Dermis blood vessel endothelial cell (primary cell): ENCODE measurements at places on chromosomes 13 and 19.
A peak's percentile ranks its signal among the peaks of the same experiment; 100 is the strongest.

DNA sequence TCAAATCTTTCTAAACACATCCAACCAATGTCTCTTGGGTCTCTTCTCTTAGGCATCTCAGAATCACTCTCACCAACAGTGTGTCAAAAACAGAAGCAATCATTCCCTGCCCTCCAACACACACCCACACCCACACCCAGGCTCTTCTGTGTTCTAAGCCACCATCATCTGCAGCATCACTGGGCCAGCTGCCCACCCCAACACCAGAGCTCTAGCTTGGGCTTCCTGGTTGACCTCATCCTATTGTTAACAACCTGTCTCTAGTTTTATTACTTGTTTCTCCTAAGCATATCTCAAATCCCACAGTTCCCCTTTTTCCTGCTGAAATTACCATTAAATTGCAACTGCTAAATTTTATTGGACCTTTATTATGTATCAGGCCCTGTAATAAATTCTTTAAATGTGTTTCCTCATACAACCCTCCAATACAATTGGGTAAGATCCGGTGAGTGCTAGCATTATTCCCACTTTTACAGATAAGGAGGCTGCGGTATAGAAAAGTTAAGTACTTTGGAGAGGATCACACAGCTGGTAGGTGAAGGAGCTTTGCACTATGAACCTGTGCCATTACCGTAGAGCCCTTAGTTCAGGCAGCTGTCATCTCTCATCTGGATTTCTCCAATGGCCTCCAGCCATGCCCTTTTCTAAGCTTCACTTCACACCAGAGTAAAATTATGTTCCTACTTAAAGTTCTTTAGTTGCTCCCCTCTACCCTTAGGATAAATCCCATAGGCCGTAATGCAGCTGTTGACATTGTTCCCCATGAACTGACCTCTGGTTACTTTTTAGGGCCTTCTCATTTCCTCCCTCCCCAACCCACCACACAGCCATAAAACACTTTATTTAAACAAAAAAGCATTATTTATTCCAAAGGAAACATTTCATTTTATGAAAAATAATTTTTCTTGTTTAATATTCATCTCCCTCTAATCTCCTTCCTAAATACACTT lies 227.7 kb downstream of the B3GLCT start:
- DNase-seq: peak; percentile 59

- no peak for DNase-seq
These were observed 371.3 kb downstream of the COG6 start for GRCh38 chr13:40026741-40027140.

DNA sequence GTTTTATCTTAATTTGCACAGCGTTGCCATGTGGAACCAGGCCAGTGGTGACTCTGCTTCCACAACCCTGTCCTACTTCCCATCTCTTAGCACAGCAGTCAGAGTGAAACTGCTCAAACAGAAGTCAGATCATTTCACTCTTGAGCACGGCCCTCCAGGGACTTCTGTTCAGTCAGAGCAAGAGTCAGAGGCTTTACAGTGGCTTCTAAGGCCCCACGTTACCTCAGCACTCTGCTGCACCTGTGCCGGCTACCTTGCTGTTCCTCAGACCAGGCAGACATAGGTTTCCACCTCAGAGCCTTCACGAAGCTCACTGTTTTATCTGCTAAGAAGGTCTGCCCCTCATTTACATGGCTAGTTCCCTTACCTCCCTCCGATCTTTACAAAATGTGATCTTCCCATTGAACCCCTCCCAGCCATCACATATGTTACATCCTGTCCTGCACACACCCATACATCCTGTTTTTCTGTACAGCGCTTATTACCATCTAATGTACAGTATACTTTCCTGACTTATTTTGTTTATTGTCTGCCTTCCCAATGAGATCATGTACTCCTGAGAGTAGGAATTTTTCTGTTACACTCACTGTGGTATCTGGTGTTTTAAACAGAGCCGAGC lies 41.6 kb downstream of the TM9SF2 start:
- DNase-seq: peak; percentile 45

DNA sequence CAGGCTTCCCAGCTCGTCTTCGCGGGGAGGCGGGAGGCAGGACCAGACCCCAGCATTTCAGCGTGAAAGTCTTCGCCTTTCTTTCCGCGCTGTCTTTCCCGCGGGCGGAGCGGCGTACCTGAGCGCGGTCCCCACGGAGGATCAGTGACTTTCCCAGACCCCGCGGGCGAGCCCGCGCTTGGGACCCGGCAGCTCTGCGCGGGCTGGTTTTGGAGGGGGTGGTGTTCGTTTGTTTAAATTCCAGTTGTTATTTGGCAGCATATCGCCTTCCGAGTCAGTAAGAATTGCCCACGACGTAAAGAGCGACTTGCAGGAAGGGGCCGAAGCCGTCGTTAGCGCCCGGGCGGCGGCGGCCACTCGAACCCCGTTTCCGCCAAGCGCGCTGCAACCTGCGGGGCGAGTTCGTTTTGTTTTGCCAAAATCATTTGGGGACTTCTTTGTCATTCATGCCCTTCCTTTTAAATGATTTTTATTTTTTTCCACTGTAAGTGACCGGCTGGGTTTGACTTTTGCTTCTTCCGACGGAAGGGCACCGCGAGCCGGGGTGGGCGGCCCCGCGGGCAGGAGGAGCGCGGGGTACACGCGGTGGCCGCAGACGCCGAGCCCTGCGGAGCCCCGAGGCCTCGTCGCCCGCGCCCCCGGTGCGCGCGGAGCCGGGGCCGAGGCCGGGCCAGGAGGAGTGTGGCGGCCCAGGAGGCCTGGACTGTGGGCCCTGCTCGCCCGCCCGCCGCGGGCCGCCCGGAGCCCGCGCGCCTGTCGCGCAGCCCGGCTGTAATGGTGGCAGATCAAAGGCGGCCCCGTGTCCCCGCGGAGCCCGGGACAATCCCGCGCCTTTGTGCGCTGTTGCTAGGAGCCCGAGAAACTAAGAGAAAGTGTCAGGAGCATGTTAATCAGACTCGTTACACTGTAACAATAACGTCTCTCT lies 75.9 kb downstream of the ZIC5 start:
- DNase-seq: peak; percentile 9

DNA sequence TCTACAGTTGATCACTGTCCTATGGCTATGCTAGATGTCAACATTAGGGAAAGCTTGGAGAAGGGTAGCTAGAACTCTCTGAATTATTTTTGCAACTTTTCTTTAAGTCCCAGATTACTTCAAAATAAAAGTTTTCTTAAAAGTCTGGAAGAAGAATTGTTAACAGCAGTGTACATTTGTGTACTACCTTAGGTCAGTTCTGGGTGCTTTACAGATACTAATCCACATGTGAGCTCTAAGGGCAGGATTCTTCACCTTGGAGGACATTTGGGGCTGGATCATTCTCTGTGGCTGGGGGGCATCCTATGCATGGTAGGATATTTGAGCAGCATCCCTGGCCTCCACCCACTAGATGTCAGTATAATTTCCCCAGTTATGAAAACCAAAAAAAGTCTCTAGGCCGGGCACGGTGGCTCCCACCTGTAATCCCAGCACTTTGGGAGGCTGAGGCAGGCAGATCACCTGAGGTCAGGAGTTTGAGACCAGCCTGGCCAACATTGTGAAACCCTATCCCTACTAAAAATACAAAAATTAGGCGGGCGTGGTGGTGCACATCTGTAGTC lies 2.8 kb downstream of the BRME1 start:
- DNase-seq: peak; percentile 54

GRCh38 chr19:49774969-49775368 lies 8.2 kb downstream of the AP2A1 start:
- no peak for DNase-seq

DNA sequence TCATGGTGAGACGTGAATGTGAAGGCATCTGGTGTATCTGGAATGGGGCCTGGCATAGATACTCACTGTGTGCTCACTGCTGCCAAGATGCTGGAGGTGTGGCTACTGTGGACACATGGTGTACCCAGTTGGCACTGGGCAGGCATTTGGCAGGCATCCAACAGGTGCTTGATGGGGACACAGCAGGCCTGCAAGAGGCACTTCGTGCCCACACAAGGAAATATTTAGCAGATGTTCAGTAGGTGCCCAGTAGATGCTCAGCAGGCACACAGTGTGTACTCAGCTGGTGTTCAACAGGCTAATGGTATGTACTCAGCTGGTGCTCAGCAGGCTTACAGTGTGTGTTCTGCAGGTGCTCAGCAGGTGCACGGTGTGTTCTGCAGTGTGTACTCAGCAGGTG lies 14.2 kb downstream of the CRTC1 start:
- no peak for DNase-seq

DNA sequence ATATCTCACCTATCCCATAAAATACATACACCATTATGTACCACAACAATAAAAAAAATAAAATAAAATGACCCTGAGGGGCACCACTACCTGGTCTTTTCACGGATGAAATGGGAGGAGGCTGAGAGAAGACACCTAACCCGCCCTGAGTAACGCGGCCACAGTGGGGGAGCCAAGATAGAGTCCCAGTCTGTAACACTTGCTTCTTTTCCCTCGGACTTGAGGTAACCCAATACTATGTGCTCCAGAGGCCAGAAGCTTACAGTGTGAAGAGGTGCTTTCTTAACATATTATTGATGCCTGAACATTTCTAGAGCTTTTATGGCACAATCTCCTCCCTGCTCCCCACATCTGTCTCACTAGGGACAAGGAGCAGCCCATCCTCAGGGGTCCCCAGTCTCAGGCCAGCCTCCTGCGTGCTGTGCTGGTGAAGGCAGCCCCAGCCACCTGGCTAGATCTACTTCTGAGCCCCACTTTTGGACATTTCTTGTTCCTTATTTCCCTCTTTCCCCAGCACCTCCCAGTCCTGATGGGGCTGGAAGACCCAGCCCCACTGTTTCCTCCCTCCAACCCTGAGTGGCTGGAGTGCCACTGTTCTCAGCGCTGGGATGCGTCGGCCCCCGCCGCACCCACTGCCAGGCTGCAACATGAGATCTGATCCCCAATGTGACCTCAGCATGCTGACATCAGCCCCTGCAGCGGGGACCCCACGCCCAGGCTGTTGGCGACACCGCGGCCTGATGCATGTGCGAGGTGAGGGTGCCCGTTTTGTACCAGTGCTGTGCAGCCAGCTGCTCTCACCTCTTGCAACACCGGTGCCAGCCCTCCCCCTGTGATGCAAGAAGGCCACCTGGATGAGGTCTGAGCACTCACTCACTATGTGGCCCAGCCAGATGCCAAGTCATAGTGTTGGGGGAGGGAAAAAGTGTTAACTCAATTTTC lies 143.3 kb downstream of the DCLK1 start:
- no peak for DNase-seq

DNA sequence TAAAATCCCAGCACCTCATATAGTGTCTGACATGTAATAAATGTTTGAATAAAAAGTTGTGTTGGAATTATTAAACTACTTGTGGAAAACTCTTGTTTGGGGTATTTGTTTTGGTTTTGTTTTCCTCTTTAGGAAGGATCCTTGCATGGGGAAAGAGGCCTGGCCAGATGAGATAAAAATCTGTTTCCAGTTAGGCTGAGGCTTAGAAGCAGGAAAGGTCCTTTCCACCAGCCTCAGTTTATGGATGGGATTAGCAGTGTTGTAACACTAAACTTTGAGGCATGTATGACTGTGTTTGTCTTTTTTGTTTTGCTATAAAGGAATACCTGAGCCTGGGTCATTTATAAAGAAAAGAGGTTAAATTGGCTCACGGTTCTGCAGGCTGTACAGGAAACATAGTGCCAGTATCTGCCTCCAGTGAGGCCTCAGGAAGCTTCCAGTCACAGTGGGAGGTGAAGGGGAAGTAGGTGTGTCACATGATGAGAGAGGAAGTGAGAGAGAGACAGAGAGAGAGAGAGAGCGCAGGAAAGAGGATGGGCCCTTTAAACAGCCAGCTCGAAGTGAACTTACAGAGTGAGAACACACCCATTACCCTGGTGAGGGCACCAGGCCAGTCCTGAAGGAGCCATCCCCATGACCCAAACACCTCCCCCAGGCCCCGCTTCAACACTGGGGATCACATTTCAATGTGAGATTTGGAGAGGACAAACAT lies 21.6 kb downstream of the SPATA13 start:
- no peak for DNase-seq

DNA sequence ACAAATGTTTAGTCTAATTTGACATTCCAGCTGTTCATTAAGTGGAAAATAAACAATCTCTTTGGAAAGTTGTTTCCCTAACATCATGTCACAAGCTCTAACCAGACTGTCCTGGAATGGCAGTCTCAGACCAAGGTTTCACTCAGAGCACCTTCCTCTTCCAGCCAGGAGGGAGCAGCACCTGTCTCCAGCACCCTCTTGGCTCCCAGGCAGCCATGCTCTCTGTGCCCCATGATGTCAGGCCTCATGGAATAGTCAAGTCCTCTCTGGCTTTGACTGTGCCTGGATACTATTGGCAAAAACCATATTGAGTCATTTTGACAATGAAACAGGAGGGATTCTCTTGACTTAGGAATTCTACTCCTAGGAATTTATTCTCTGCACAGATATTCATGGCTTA lies 171.4 kb downstream of the OXGR1 start:
- peak; percentile 25 for DNase-seq

DNA sequence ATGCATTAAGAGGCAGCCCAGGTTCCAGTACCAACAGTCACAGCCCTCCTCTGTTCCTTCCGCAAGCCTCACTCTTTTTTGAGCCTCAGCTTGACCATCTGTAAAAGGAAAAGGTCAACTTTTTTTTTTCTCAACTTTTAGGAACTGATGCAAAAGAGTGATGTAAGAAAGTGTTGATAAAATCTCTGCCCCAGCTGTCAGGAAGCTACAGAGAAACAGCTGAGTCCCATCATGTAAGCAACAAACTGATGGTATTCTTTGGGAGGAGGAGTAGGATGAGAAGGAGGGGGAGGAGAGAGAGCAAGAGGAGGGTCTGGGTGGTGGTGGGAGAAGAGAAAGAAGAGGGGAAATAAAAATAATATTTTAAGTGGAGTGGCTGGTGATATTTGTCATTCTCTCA lies 233.9 kb upstream of the TSHZ3 start:
- DNase-seq: no peak

DNA sequence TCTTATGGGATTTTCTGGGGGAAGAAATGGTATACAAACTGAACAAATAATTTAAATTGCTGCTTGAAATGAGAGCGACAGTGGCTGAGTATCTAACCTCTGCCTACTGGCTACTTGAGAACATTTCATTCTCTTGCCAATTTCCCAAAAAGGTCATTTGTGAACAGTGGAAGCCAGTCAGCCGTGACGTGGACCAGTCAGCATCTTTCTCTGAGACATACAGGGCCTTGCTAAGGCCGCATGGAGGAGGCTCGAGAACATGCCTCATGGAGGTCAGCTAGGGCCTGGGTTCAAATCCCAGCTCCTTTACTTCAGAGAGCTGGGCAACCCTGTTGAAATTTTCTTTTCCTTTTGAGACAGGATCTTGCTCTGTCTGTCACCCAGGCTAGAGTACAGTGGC lies 20.3 kb downstream of the ZC3H4 start:
- DNase-seq: no peak

- DNase-seq: no peak
These were observed 23.5 kb upstream of the ALOX5AP start for GRCh38 chr13:30711837-30712236.

- no peak for DNase-seq
These were observed 57.2 kb downstream of the COG6 start for GRCh38 chr13:39712626-39713025.

DNA sequence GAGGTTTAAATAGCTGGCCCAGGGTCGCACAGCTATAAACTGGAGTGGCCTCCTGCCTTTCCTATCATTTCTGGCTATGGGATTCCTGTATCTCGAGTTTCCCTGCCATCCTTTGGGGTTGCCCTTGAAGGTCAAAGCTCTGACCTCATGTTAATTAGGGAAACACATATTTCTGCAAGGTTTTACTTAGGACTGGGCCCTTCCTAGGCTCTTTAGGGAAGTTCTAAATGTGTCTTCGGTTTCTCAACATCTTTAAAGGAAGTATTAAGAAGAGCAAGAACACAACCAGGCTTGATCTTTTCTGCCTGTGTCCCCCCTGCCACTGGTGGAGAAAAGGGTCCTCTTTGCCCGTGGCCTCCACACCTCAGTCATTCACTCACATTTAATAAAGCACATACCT lies 10.8 kb downstream of the LCP1 start:
- DNase-seq: no peak
